ENCODE measurements at places on chromosomes 7 and 10.
A peak's percentile ranks its signal among the peaks of the same experiment; 100 is the strongest.

GRCh38 chr7:98459529-98459928 lies 58.6 kb upstream of the BAIAP2L1 start:
- no peak for DNase-seq

DNA sequence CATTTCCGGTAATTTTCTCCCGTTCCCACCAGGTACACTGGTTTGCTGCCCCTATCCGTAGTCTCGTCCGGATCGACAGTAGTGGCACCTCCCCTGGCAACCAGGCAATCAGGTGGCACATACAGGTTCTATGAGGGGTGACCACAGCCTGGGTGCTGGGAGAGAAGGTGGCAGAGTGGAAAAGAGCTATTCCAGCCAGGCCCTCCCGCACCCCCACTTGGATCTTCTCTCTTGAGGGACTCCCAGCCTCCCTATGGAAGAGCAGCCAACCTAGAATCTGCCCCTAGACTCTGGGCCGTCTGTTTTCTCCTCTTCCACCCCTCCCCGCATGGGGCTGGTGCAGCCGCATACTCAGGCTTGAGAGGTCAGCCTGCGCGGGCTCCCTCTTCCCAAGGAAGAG lies 58.6 kb downstream of the GPR26 start:
- no peak for DNase-seq

GRCh38 chr10:106711313-106711906 lies 453.1 kb downstream of the SORCS1 start:
- DNase-seq: peak; percentile 19

DNA sequence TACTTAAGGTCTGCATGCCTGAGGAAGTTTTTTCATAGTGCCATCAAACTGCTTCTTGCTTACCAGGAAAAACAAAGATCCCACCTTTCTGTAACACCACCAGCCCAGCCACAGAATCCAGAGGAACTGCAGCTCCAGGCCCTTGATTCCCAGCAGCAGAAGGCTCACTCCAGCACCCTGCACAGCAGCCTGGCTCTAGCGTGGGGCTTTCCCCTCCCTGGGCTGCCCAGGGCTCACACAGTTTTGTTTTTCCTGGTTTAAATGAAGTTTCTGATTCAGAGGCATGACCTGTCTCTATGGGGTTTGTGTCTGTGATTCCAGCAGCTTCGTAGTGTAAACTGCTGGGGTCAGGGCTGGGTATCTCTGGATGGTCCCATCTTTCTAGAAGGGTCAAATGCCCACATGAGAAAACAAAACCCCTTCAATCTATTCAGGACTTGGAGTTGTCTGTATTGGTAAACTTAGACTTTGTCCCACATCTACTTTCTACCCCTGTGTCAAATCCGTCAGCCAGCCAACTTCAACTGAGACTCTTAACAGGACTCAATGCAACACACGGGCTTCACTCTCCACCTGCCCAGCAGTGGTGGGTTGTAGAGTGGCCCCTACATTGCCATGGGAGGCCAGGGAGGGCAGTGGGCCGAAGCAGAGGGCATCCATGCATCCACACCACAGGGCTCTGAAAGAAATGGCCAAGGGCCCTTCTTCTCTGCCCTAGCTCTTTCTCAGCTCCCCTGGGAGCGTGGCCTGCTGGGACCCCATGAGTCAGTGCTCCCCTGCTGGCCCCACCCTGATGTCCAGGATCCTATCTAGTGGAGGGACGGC lies 73.6 kb downstream of the ATXN7L1 start:
- no peak for DNase-seq

- no peak for DNase-seq
Observed at GRCh38 chr10:89147256-89147655, 59.9 kb downstream of the CH25H start.

GRCh38 chr7:17593819-17594419 lies 295.5 kb downstream of the AHR start:
- no peak for DNase-seq

DNA sequence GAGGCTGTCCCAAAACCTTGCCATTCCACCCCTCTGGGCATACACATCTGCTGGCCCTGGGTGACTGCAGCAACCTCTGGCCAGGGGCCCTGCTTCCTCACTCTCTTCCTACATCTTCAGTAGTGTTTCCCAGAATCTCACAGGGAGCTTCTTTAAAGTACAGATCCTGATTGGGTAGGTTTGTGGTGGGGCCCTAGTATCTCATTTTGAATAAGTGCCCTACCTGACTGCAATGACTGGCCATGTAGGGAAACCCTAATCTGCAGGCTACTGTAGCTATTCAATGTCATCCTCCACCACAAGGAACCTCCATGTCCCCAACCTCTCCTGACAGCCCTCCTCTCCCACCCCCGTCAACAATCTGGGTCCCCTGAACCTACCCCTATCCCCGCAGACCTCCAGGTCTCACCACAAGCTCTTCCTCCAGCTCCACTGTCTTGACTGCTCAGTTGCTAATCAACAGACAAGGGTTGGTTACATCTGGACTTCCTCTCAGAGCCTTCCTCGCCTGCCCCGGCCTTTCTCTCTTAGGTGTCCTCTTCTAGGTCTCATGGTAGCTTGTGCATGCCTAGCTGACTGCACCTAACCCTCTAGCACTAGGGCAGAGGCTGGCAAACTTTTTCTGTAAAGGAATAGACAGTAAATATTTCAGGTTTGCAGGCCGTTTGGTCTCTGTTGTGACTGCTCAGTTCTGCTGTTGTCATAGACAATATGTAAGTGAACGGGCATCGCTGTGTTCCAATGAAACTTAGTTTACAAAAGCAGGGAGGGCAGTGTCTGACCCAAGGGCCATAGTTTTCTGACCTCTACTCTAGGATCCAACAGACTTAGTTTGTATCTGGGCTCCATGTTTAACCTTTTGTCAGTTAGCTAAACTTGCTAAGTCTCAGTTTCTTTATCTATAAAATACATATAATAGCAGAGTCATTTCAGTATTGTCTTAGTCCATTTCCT lies 121.1 kb downstream of the AOAH start:
- DNase-seq: no peak

DNA sequence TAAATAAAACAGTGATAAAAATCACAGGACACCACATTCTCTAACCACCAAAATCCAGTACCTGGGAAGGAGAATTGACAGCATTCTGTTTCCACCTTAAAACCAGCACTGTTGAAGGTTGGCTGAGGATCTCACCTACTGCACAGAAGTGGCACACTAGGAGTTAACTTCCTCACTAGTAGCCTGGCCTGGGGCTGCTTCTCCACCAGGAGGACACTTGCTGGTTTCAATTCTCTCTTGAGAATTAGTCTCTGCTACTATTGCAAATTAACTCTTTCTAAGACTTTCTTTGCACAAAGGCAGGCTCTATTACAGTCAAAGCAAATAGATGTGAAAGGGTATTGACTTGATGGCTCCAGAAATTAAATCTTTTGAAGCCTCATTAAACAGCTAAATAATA lies 2.3 kb upstream of the CTTNBP2 start:
- DNase-seq: peak; percentile 8

DNA sequence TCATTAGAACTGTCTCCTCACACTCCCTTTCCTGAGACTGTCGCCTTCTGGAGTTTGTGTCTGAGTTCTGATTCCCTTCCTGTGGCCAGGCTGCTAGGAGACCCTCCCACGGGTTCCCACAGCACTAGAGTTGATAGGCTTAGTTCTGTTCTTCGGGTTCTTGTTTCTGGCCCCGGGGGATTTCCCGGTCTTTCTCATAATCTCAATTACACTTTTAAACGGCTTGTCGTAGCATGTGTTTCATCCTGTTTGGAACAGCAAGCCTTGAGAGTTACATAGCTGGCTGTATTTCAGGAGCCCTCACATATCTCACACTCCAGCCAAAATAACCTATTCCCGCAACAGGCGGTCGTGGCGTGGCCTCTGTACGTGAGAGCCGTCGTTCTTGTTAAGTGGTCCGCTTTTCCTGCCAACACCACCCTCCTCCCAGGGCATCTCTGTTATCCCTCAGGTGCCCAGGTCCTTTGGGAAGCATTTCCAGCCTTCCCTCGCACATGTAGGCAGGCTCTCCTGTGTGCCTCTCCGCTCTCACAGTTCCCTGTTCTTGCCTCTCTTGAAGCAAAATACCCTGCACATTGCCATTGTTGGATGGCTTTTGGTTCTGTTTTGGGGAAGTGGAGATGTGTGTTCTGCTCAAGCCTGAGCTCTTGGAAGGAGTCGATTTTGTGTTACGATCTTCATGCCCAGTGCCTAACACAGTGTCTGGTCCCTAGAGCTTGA lies 46.0 kb downstream of the CDC123 start:
- DNase-seq: no peak

- no peak for DNase-seq
Observed at GRCh38 chr10:22693860-22694259, 20.5 kb downstream of the PIP4K2A start.

DNA sequence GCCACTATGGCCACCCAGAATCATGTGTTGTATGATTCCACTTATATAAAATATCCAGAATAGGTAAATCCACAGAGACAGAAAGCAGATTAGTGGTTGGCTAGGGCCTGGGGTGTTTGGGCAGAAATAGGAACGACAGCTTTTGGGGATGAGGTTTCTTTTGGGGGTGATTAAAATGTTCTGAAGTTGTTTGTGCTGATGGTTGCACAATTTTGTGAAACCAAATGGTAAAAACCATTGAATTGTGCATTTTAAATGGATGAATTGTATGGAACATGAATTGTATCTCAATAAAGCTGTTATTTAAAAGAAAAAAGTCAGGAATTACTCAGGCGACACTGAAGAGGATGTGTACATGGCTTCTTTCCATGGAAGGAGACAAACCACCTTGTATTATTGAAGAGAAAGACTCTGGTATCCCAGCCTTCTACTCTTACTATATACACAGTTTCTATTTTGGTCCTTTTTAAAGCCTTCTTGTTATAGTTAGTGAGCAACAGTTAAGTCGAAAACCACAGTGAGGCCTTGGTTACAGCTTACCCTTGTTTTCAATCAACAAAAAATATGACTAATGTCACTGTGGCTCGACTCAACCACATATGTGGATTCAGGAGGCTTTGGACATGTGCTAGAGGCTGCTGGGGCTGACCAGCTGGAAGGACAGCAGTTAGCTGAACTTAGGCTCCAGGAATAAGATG lies 57.1 kb upstream of the KMT2E start:
- no peak for DNase-seq

DNA sequence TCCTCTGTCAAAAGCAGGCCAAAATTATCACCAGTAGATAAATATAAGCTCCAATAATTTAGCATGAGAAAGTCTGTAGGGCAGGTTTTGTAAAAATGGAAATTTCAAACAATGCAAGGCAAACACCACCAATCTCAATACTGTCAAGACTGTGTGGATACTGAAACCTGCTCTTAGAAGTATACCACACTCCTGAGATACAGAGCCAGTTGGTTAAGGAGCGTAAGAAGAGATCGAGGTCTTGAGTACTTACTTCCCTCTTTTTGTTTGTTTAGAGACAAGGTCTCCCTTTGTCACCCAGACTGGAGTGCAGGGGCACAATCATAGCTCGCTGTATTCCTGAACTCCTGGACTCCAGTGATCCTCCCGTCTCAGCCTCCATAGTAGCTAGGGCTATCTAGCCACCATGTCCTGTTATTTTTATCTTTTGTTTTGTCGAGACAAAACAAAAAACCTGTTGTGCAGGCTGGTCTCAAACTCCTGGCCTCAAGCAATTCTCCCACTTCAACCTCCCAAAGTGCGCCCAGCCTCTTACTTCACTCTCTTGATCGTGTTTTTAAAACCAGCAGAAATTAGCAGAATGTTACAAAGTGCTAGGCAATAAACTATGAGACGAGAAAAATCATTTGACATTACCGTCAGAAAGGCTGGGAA lies 205.7 kb downstream of the PARD3 start:
- DNase-seq: no peak

DNA sequence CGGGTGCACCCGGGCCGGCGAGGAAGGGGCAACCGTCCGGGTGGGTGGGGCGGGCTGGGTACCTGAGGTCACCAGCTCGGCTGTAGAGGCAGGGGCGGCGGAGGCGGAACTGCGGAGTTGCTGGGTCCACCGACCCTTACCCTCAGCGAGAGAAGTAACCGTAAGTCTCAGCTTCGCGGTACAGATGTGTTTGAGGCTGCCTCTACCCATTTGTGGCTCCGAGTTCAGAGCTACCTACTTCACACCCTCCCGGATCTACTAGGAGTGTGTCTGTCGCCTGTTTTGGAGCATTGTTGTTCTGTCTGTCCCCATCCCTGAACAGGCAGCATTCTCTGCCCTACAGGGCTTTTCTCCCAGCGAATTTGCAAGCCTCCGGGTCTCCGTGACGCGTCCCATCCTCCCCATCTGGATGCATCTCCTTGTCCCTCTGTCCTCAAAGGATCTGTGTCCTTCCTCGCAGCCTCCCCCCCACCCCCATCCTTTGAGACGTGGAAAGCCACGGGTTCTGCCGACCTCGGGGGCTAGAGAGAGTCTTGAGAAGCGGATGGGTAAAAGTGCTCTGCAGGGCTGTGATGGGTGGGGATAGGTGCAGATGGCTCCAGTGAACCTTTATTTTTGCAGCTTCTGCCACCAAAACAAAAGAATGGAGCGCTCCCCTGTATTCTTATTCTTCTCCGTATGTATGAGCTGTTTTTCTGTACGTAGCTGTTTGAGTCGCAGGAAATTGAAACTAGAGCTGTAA lies 757 bp downstream of the ANKIB1 start:
- no peak for DNase-seq

DNA sequence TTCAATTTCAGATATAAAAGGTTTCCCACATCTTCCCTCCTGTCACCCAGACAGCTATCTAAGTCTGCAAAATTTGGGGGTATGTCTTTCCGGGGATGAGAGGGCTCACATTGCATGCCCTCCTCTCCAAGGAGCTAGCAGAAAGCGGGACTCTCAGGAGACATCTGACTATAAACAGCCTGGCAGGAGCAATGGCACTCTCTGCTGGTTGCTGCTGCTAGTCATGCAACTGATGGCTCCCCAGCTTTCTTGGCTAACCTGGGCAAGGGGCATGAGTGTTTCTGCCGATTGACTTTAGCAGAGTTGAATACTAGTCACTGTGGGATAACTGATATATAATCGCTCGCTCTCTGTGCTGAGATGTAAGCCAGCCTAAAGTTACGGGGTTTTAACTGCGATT lies 12.0 kb downstream of the TBX20 start:
- no peak for DNase-seq
